Tracheal epithelial cell (primary cell): ENCODE measurements at places on chromosomes 5 and 9. TPM values are rescaled to one million over a fixed set of nuclear protein-coding genes. Genes with fewer than 3 reads are reported as not detected.

THOC3 gene
- 135 and 150 TPM in 2 replicates for total RNA-seq

DNAH5 gene
- 0.43 and 0.96 TPM in 2 replicates for total RNA-seq

REEP2 gene
- total RNA-seq: 1.9 and 6.3 TPM in 2 replicates

KIF24 gene
- 0.43 and 0.48 TPM in 2 replicates for total RNA-seq

TMOD1 gene
- 0.48 TPM in 1 of 2 replicates, not detected in the other for total RNA-seq

KCNN2 gene
- 0.21 TPM in 1 of 2 replicates, not detected in the other for total RNA-seq

CXCL14 gene
- total RNA-seq: 1.1 and 1.7 TPM in 2 replicates

SLC45A2 gene
- 0.21 TPM in 1 of 2 replicates, not detected in the other for total RNA-seq

FBLL1 gene
- under 0.01 TPM in 1 of 2 replicates, not detected in the other for total RNA-seq

ANKRD34B gene
- 0.96 TPM in 1 of 2 replicates, not detected in the other for total RNA-seq

MLANA gene
- total RNA-seq: not detected in 2 replicates

NLN gene
- total RNA-seq: 39.9 and 62.7 TPM in 2 replicates

IFNA13 gene
- not detected in 2 replicates for total RNA-seq

STC2 gene
- 130 and 235 TPM in 2 replicates for total RNA-seq

SLC36A1 gene
- 2.8 and 6.7 TPM in 2 replicates for total RNA-seq

CLPTM1L gene
- total RNA-seq: 252 and 273 TPM in 2 replicates

TICAM2 gene
- total RNA-seq: 0.43 and 0.72 TPM in 2 replicates

TERT gene
- total RNA-seq: not detected in 2 replicates

ROPN1L gene
- total RNA-seq: under 0.01 and 0.21 TPM in 2 replicates

TTC16 gene
- total RNA-seq: not detected in 2 replicates

SPINK14 gene
- not detected in 2 replicates for total RNA-seq

TAF11L5 gene
- total RNA-seq: not detected in 2 replicates

PCA3 gene
- not detected in 2 replicates for total RNA-seq

DOCK8 gene
- total RNA-seq: 0.24 and 0.85 TPM in 2 replicates

CDHR2 gene
- total RNA-seq: under 0.01 TPM in 1 of 2 replicates, not detected in the other

MYOZ3 gene
- under 0.01 and 0.24 TPM in 2 replicates for total RNA-seq

SLCO6A1 gene
- not detected in 2 replicates for total RNA-seq

EGFLAM gene
- 3.0 TPM in 1 of 2 replicates, not detected in the other for total RNA-seq

RGS14 gene
- total RNA-seq: 8.2 and 15.1 TPM in 2 replicates

ACER2 gene
- total RNA-seq: 7.7 and 9.4 TPM in 2 replicates

TAF11L10 gene
- total RNA-seq: not detected in 2 replicates

BTNL3 gene
- total RNA-seq: not detected in 2 replicates

PCDHAC2 gene
- total RNA-seq: 1.9 and 16.0 TPM in 2 replicates

FIBCD1 gene
- total RNA-seq: 1.3 TPM in 1 of 2 replicates, not detected in the other
